Pancreas (tissue), 10 donors: ENCODE measurements at places on chromosomes 6 and 20.

DNA sequence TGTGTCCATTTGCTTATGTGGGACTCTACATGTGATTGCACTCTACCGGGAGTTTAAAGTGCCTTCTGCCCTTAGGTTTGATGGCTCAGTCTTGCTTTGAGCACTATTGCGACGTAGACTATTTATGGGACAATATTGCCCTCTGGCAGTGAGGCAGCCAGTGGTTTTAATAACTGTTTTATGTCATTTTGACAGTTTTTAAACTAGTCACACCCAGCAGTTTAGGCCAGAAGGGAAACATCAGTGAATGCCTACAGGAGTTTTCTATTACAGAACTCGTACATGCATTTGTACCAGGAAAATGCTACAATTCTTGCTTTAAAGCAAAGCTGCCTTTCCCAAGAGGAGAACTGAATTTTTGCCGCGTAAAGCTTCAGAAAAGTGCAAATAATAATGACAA, 813.7 kb downstream of the KIF16B start:
- no peak for DNase-seq

GRCh38 chr6:13013681-13014503, 297.3 kb downstream of the PHACTR1 start:
- no peak for DNase-seq

DNA sequence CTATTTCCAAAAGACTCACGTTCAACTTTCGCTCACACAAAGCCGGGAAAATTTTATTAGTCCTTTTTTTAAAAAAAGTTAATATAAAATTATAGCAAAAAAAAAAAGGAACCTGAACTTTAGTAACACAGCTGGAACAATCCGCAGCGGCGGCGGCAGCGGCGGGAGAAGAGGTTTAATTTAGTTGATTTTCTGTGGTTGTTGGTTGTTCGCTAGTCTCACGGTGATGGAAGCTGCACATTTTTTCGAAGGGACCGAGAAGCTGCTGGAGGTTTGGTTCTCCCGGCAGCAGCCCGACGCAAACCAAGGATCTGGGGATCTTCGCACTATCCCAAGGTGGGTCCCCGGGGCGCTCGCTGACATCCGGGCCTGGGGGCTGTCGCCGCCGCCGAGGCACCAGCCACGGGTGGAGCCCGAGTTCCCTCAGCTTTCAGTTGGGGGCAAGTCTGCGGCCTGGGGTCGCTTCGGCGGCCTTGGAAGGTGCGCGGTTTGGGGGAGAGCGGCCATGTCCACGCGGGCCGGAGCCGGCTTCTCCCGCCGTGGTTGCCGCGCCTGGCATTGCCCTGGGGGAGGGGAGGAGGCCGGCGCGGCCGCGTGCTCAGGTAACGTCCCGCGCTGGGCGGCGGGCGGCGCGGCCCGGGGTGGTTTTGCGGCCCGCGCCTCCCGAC, 429 bp downstream of the AMD1 start:
- no peak for DNase-seq

- no peak for DNase-seq
These were observed 53.5 kb upstream of the APCDD1L start for GRCh38 chr20:58568483-58569240.

DNA sequence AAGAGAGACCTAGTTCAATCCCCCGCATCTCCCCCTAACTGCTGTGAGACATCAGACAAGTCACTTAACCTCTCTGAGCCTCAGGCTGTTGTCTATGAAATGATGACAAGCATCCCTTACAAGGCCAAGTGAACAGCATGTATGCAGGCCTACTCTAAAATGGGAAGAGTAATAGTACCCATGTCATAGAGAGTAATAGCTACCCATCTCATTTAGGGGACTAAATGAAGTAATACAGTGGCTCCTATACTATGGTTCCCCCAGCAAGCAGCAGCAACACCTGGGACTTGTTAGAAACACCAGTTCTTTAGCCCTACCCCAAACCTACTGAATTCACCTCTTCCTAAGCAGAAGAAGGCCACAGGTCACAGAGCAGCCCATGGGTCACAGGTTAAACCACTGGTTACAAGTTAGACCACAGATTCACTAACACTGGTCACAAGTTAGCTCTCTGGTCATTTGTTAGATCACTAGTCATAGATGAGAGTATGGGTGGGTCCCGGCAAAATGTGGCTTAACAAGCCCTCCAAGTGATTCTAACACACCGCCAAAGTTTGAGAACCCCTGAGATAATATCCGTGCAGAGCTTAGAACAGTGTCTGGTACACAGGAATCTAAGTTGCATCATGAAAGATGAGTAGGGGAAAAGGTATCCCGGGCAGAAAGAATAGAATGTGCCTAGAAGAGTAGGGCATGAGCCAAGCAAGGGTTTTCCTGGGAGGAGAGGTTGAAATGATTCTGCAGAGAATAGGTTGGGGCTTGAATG, 1.4 kb downstream of the DEFB124 start:
- DNase-seq: no peak

DNA sequence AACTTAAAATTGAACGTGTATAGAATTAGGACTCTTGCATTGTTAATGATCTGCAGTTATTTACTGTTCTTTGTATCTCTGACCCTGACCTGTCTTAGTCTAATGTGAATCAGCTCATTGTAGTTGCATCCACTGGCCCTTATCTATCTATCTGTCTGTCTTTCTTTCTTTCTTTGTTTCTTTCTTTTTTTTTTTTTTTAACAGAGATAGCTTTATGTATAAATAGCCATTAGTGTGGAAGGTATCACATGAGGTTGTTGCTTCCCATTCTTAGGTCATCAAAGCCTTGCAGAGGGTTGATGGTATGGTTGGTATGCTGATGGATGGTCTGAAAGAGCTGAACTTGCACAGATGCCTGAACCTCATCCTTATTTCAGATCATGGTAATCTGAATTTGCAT, 59.9 kb downstream of the ENPP1 start:
- no peak for DNase-seq

DNA sequence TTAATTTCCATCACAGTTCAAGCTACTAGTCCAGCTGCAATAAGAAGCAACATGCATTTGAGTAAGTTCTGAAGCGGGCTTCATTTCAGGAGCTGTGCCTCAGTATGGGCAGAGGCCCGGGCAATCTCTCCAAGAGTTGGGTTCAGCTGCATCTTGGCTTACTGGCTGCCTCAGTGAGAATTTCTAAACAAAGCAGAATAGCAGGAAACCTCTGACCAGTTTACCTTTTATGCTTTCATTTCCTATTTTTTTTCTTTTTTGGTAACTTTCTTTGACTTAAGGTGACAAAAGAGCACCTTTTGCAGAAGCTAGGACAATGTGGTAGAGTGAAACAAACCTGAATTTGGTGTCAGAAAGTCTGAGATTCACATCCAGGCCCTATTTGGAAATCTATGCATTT, 51.0 kb upstream of the FBXO30 start:
- DNase-seq: no peak
